ENCODE measurements at places on chromosomes 16 and 17.

- DNase-seq = no peak
These were observed 19.6 kb downstream of the NME2 start for GRCh38 chr17:51185763-51186332.

GRCh38 chr16:50960517-50961202 lies 190.4 kb downstream of the SALL1 start:
- no peak for DNase-seq

GRCh38 chr17:13016881-13017654 lies 759 bp downstream of the ELAC2 start:
- DNase-seq = peak; percentile 25

DNA sequence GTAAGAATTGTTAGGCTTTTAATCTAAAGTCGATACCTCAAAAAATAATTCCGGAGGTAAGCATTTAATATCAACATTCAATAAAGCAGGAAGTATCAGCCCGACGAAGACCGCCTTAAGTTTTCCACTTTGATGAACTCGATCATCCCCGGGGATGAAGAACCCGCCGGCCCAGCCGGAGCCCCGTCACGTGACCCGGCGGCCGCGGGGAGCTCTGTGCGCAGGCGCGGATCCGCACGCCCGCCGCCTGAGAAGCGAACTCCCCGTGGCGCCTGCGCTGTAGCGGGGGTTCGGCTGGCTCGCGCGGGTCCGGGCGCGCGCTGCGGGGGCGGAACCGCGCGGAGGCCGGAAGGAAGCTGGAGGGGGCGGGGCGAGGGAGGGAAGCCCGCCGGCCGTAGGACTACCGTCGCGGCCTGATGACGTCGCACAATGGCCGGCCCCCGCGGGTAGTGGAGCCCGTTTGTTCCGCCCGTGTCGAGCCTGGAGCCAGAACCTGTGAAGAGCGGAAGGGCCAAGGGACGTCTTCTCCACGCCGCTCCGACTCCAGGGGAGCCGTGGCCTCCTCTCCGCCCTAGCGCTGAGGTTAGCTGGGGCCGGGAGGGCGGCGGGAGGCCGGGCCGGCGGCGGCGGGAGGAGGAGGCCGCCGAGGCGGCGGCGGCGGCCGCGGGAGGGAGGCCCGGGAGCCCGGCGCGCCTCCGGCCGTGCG lies at the start of gene ZC3H18:
Gene ZC3H18, plus strand, starts transcription at position 419 of the 706 bp plus-strand sequence. CDS start 6,721 bp downstream, outside the sequence.
- DNase-seq = peak; percentile 98

- no peak for DNase-seq
These were observed 173.2 kb downstream of the ZNF423 start for GRCh38 chr16:49682577-49683165.

DNA sequence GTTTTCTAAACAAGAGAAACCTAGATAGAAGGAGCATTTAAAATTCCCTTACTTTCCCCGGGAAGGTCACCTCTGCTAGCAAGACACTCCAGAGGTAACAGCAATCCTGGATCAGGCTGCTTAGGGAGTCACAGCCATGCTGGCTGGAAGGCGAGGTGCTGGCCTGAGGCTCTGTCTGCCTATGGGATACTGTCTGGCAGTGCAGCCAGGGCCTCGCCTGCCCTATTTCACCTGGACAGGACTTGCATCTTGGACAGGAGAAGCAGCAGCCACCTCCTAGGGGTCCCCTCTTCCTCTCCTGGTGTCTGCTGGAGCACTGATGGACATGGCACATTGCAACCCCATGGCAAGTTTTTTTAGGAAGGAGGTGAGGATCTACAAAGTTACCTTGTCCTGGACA lies 15.1 kb downstream of the FA2H start:
- no peak for DNase-seq

DNA sequence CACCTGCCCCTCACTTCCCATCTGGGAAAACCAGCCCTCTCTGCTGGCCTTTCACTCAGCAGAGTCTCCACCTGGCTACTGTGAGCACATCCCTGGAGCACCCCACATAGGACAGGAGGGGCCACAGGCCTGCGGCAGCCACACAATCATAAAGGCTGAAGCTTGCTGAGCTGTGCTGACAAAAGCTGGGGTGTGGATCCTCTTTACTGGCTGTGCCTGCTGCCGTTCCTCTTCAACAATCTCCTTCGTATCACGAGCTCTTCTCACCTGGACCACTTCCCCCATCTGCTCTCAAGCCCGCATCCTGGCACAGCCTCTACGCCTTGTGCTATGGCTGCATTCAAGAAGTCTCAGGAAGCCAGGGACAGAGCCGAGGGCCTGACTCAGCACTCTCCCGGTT lies 86.1 kb downstream of the ZNF778 start:
- DNase-seq = no peak

- DNase-seq = peak; percentile 55
These were observed 45.5 kb downstream of the CYTH1 start for GRCh38 chr17:78736526-78737079.

Data from activated naive CD4-positive, alpha-beta T cell treated with anti-CD3 and anti-CD28 coated beads, Interleukin-2, amount 50 U/mL, for 16 hours (primary cell).